Nephron progenitor cell (in vitro differentiated cells): ENCODE measurements at places on chromosomes 6 and 20.

- no peak for DNase-seq
Measured at GRCh38 chr6:39362487-39362865, 40.0 kb upstream of the KCNK16 start.

GRCh38 chr6:32962213-32962826 is 6.1 kb upstream of the BRD2 start:
- no peak for DNase-seq

DNA sequence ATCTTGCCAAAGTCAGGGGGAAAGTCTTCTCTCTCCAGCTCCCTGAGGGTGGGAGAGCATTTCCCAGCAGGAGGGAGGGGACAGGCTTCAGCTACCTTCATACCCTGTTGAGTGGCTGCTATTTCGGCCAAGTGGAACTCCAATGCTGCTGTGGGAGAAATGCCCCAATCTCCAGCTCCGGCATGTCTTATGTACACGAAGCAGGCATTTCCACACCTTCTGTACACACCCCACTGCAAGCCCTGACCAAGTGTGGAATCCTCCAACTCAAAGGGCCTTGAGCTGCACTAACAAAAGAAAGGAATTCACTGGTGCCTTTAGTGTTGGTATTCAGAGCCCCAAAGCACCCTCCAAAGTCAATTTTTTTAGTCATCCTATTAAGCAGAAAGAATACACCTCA is 313.6 kb upstream of the NT5E start:
- no peak for DNase-seq

DNA sequence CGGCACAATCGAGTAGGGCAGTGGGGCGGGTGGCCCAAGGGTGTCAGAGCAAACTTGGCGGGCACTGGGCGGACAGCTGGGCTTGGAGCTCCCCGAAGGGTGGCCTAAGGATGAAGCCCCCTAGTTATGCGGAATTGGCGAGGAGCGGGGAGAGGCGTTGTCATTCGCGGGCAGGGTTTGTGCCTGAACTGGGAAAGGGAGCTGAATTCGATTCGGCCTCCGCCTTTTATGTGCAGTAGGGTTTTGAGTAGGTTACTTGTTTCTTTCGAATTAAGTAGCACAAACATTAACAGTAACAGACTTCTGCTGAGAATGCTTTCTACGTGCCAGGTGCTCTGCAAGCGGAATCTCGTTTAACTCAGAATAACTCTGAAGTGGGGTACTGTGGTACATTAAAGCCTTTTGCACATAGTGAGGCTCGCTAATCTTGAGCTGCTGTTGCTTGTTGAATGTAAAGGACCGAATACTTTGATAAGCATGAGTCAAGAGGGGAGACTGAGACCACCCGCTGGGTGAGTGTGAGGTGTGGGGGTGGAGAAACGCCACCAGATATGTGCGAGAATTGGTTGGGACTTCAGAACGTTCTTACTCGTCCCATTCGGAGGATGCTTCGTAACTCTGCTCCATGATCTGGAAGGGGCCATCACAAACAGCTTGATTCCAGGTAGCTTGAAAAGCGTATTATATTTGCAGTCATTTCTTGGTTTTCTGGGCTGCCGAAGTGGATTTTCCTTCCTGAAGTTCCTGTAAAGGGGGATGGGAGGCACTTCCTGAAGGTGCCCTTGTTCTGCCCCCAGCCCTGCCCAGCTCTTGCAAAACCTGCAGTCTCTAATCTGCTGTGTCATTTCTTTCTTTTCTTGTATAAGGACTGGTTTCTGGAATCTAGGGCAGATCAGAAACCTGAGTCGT is 833 bp downstream of the RAB5IF start:
- DNase-seq, result no peak

DNA sequence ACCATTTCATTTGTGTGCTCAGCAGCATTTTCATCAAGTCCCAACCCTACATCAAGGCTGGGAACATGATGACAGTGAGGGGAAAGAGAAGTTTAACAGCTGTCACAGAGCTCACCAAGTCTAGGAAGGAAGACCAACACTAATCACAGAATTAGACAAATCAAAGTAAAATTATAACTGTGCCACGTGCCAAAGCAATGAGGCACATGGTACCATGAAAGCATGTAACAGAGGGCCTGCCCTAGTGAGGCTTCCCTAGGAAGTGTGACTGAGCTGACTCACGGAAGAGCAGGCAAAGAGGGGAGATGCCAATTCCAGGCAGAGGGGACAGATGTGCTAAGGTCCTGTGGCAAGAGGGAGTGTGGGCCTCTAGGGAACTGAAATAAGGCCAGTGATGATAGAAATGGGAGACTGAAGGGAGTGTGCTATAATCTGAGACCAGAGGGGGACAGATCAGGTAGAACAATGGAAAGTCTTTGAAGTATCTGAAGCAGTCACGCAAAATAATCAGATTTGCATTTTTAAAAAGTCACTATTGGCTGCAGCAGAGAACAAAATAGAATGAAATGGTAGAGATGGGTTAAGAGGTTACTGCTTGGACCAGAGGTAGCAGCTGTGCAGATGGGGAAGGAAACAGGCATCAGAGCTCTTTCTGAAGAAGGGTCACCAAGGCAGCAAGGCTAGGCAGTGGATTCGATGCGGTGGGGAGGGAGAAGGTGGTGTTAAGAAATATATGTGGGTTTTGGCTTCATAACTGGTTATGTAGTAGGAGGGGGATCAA is 86.8 kb downstream of the GPR6 start:
- no peak for DNase-seq

GRCh38 chr6:124694139-124694705 is 268.0 kb upstream of the RNF217 start:
- DNase-seq, result no peak

GRCh38 chr20:23445596-23446217 is 6.2 kb downstream of the CSTL1 start:
- DNase-seq, result no peak

DNA sequence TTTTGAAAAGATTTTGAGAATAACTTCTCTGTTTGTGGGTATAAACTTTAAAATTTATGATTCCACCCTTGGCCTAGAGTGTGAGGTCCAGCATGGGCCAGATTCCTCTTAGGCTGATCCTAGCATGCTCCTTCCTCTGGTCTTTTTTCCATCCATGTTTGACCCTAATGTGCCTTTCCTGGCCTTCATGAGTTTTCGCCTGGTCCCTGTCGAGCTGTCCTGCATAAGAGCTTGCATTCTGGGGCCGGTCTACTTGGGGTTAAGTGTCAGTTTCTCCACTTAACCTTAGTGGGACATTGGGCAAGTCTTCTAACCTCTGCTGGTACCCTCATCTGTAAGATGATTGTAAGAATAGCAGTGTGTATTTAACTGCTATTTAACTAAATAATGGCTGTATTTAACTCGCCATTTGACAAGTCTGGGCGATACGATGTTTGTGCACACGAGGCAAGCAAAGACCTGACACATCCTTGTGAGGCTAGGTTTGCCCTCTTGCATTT is 40.7 kb upstream of the TAGAP start:
- no peak for DNase-seq

GRCh38 chr20:11431621-11432020 is 486.1 kb upstream of the BTBD3 start:
- no peak for DNase-seq

DNA sequence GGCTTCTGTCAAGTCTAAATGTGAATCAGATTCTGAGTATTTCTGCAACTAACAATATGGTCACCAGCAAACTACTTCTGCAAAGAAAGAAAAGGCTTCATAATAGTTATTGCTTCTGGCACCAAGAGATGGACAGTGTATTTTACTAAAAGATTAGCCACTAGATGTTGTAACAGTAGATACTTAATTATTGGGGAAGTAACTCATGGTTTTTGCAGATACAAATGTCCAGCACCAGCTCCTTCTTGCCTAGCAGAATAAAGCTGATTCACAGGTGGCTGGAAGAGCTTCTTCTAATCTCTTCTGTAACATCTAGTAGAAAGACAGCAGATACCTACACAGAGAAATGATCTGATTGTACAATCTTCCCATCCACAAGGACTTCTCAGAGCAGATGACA is 21.2 kb downstream of the ATXN1 start:
- no peak for DNase-seq

GRCh38 chr20:23586735-23587525 is 18.6 kb upstream of the CST9L start:
- DNase-seq, result no peak

DNA sequence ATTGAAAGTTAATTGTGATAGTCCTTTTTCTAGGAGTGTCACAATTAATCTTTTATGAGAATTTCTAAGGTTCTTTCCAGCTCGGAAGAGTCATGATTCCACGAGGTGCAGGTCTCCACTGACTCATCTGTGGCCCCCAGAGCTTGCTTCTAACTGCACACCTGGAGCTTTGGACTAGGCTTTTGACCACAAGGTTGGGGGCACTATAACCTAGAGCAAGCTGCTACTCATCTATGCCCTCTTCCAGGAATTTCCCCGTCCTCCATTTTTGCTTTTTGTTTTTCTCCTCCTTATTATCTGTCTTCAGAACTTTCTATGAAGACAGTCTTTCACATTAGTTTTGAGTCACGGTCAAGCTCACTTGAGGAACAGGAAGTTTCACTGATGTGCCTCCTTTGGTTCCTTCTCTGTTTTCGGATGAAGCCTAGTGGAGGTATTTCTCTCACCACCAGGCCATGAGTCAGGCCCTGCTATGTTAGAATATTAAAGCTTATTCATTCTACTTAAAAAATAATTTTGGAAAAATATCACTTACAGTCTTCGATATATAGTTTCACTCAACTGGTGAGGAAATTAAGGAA is 119.2 kb upstream of the INSM1 start:
- DNase-seq, result no peak

GRCh38 chr6:24920136-24920535 is 15.6 kb downstream of the RIPOR2 start:
- no peak for DNase-seq

DNA sequence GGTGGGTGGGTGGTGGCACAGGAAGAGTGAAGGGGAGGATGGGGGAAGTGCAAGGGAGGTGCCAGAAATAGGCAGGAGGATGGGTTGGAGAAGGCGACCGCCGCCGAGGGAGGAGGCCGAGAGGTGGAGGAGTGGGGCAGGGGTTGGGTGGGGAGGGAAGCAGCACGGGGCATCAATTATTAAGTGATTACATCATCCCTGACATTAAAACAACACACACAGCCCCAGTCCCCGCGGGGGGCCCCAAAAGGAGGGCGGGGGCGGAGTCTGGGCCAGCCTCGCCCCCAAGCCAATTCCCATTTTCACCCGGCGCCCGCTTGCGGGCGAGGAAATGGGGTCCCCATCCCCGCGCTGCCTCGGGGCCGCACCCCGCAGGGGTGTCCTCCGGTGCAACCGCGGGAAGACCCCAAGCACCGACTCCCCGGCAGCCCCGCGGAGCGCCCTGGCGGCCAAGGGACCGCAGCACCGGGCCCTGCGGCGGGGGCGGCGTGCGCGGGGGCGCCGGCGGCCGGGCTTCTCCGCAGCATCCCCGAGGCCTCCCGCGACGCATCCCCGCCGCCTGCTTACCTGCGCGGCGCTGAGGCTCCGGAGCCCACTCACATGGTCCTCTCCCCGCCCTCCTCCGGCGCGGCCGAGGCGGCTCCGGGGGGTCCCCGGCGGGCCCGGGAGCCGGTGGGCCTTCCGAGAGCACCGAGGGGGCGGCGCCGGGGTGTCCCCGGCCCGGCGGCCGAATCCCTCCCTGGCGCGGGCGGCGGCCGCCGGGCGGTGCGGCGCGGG is 663 bp downstream of the FYN start:
- DNase-seq, result peak; percentile 67

- DNase-seq, result no peak
Measured at GRCh38 chr20:48190757-48191156, 405.5 kb upstream of the SULF2 start.

DNA sequence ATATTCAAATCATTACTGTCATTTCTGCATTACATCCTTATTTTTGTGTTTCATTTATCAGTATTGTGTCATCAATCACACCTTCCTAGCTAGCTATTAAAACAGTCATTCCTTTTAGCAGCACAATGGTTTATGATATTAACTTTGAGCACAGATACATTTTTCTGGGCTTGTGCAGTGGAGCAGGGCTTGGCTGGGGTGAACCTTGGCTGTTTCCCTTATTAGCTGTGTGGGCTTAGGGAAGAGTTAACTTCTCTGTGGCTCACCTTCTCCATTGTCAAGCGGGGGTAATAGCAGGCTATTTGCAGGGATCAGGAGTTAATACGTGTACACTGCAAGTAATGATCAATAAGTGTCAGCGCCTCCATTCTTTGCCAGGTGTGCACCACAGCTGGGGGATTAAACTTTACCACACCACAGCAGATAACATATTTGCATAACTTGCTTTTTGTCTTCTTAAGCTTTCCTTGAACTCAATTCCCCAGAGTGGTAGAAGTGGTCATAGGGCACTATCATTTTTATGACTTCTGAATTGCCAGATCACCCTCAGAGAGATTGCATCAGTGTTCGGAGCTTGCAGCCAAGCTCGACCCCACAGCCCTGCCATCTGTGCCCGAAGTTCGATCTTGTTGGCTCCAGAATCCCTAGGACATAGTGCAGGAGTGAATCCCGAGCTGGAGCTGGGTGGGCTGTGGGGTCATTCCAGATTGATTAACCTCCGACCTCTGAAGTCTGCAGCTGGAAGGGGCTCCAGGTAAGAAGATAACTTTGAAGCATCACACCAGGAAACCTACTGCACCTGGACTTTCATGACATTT is 1.5 kb upstream of the PYGB start:
- no peak for DNase-seq

GRCh38 chr6:48641544-48641943 is 530.5 kb upstream of the PTCHD4 start:
- DNase-seq, result no peak

GRCh38 chr6:157065366-157065765 is 258.0 kb downstream of the TMEM242 start:
- DNase-seq, result no peak

- DNase-seq, result no peak
Measured at GRCh38 chr6:35492258-35492973, 4.5 kb downstream of the TEAD3 start.

DNA sequence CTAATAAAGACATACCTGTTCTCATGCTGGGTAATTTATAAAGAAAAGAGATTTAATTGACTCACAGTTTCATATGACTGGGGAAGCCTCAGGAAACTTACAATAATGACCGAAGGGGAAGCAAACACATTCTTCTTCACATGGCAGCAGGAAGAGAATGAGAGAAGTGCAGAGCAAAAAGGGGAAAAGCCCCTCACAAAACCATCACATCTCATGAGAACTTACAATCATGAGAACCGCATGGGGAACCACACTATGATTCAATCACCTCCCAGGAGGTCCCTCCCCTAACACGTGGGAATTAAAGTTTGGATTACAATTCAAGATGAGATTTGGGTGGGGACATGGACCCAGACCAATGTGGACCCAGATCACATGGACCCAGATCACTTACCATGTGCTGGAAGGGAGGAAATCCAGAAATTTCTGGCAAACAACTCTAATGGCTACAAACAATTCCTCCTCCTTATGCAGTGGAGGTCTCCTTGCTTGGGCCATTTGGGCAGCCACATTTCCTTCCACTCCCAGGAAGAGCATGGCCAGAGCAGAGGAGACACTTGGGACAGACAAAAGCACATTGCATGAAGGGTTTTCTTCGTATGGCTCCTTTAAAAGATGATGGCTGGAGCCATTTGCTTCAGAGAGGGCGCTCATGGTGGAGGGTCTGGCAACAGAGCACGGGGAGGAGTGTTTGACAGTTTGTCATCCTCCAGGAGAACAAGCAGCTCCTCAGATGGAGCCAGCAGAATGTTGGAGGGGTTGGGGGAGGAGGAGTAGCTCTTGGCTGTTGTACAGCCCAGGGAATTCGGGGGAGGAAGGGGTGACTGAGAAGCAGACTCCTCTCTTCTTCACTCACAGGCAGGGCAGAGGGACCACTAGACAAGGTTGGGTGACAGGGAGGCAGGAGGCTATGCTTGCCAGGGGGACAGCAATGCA is 30.4 kb downstream of the SERPINB9 start:
- no peak for DNase-seq

- no peak for DNase-seq
Measured at GRCh38 chr6:43634702-43635303, 837 bp upstream of the MAD2L1BP start.
